ENCODE measurements at places on chromosomes 12 and 14.

GRCh38 chr12:106903241-106903945 lies 52.3 kb upstream of the TMEM263 start:
- no peak for DNase-seq

GRCh38 chr14:35855876-35856481 lies 29.8 kb downstream of the BRMS1L start:
- peak; percentile 8 for DNase-seq

DNA sequence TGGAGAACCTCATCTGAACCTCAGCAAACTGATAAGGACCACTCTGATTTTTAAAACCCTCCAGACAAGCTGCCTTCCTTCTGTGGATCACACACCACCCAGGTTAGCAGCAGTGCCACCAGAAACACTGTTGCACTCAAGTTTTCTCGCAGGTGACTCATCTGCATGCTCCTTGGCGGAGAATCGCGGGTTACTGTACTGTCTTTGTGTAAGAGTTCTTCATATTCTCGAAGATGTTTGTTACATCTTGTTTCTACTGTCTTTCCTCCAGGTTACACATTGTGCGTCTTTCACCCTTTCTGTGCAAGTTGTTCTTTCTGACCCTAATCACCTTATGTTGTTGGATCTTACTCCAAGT lies 331.2 kb downstream of the CACNA1C start:
- DNase-seq = no peak

DNA sequence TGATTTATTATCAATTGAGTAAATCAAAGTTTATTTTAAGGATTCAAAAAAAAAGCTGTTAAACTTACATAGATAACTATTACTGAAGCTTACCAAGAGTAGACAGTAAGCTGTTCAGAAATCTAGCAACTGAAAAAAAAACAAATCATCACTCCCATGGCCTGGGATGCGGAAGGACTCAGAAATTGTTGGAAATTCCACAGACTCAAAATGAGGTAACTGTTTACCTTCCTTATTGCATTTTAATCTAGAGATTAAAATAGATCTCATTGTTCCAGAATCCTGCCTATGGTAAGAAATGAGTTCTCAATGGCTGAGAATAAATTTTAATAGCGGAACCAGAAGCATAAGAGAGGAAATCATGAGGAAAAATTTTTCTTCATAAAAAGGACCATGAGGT lies 87.2 kb downstream of the PPM1H start:
- no peak for DNase-seq

DNA sequence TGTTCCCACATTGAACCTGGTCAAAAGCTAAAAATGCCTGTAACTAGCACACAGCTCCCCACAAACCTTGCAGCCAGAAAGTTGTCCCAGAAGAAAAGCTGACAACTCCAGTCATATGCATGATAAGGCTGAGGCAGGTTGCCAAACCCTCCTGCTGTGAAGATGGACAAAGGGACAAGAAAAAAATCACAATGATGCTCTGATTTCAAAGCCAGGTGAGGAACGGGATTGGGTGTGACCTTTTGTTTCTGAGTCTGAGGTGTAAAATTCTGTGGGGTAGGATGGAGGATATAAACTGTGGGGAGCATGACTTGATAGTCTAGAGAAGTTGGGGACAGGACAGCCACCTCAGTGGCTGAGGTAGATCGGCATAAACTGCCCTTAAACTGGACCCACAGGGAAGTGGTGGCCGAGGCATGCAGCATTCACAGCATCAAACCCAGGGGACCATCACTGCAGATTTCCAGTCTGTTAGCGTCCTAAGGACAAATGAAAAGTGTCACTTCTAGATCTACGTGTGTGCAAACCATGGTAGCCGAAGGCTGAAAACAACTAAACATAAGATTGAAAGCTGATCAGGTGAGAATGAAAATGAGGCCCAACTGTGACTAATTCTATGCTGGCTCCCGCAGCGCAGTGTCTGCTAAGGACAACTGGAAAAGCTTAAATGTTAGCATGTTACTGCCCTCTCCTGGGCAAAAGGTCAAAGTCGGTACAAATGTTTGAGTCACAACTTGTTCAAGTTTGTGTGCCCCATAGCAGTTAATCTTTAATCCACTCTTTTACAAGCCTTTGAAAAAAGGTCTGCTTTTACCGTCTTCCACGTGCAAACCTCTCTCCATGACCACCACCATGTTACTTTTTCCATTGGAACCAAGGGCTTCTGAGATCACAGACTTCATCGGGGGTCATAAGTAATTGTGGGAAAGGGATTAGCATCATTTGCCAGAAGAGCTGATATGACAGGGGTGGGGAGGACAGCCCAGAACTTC lies 39.8 kb downstream of the GRIN2B start:
- DNase-seq = peak; percentile 33

- no peak for DNase-seq
These were observed 1226.0 kb upstream of the SEL1L start for GRCh38 chr14:82759656-82760055.

- DNase-seq = no peak
These were observed 336.1 kb downstream of the SNAPC1 start for GRCh38 chr14:62098357-62098756.

DNA sequence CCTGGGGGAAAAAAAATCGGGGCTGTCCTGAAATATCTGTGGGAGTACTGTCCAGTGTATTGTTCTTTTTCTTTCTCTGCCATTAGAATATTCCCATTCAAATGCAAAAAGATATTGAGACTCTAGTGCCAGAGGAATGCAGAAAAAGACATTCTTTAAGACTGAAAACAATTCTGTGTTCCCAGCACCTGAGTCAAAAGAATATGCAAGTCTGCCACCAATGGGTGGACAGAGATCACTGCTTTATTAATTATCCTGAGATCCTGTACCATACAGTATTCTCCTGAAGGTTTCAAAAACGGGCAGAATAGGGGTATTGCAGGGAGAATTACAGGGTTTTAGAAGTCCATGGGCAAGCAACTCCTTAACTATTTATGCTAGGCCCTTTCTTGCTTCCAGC lies 361.8 kb downstream of the C12orf50 start:
- DNase-seq = no peak

DNA sequence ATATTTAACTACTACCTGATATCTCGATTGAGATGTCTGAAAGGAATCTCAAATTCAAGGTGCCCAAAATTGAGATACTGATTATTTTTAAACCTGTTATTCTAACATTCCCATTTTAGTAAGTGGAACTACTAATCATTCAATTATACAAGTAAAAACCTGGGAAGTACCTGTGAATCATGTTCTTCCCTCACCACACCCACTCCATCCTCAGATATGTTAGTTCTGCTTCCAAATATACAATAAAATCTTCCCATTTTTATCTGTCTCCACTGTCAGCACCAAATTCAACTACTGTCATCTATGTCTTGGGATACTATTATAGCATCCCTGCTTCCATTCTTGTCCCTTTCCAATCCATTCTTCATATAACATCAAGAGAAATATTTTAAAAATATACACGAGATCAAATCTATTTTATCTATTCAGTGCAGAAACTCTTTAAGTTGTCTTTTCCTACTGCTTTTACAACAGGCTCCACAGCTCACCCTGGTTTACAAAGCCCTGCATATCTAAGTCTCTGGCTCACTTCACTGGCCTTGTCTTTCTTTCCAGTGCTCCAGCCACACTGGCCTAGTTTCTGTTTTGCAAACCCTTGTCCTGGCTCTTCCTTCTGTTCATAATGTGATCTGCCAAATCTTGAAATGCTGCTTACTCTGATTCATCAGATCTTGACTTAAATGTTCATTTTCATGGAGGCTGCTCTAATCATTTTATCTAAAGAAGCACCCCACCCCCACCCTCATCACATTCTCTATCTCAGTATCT lies 122.3 kb downstream of the PTPRR start:
- DNase-seq = no peak

- DNase-seq = no peak
These were observed 68.9 kb downstream of the ALG10B start for GRCh38 chr12:38385486-38385885.

All from NCI-H1930 (cell line).